SK-MEL-5 (cell line): ENCODE measurements at places on chromosomes 12 and 14. TPM values are rescaled to one million over a fixed set of nuclear protein-coding genes. Genes with fewer than 3 reads are reported as not detected.

Gene B3GNT4
- 0.05 and 0.21 TPM in 2 replicates for total RNA-seq

Gene AICDA
- total RNA-seq, result 0.24 and 1.1 TPM in 2 replicates

Gene KCNA5
- not detected in 2 replicates for total RNA-seq

Gene GZMB
- not detected in 2 replicates for total RNA-seq

Gene RNU4-1
- total RNA-seq, result not detected in 2 replicates

Gene RNASE4
- total RNA-seq, result 0.82 and 2.7 TPM in 2 replicates

DNA sequence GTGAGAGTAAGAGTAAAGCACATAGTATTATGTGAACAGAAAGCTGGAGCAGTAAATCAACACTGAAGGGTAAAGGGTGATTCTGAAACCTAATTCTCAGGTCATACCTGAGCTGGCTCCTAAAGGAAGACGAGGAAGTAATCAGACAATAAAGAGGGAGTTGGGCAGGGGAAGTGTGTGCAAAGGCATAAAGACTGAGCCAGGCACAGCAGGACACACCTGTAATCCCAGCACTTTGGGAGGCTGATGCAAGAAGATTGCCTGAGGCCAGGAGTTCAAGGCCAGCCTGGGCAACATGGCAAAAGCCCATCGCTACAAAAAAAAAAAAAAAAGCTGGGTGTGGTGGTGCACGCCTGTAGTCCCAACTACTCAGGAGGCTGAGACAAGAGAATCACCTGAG lies 9.6 kb downstream of the ARF3 start:
- DNase-seq, result no peak

- DNase-seq, result no peak
Observed at GRCh38 chr12:24901576-24902461, 47.1 kb downstream of the BCAT1 start.

DNA sequence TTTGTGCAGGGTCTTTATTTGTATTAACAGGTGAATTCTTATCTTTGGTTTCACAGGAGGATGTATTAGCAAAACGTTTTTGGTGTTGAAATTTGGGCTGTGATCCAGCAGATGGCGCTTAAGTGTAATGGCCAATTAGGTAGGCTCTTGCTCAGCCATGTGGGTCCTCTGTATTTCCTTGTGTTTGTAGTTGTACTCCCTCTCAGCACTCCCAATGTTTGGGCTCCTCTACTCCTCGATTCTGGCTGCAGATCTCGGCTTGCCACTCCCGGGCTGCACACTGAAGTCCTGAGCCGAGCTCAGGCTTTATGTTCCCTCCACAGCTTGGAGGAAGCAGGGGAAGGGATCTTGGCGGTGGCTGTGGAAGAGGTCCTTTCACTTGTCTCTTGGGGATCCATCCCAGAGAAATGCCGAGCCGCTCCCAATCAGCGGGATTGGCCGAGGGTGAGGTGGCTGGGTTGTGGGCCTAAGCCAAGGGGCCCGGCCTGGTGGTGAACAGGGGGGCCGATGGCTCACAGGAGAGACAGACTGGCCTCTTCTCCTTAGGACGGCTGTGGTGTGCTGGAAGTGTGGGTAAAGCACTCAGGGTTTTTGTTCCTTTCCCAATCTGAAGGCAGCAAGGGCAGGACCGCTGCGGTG lies 133.7 kb downstream of the AEBP2 start:
- DNase-seq, result peak; percentile 78

DNA sequence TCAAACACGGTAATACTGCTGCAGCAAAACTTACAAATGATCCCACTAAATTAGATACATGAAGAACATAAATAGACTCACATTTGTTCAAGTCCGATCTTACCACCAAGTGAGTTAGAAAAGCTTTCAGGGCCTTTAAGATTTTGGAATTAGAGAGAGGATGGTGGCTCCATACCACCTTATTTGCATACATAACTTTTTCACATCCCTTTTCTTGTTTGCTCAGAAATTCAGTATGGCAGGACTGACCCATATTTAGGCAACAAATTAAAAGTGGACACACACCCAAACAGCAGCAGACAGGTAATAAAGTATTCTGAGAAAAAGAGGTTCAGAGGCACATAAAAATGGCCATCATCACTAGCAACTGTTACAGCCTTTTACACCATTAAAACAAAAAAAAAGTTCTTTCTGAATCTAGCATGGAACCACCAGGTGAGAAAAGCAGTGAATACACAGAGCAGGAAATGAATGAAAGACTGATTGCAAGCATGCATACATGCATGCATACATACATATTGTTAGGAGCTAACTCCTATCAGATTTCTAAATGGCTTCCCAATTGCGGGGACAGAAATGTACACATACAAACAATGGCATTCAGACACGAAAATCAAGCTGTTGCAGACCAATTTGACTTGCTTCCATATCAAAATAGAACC lies 23.3 kb downstream of the STXBP6 start:
- DNase-seq, result no peak

- DNase-seq, result no peak
Observed at GRCh38 chr12:22286569-22286968, 47.9 kb downstream of the ST8SIA1 start.

DNA sequence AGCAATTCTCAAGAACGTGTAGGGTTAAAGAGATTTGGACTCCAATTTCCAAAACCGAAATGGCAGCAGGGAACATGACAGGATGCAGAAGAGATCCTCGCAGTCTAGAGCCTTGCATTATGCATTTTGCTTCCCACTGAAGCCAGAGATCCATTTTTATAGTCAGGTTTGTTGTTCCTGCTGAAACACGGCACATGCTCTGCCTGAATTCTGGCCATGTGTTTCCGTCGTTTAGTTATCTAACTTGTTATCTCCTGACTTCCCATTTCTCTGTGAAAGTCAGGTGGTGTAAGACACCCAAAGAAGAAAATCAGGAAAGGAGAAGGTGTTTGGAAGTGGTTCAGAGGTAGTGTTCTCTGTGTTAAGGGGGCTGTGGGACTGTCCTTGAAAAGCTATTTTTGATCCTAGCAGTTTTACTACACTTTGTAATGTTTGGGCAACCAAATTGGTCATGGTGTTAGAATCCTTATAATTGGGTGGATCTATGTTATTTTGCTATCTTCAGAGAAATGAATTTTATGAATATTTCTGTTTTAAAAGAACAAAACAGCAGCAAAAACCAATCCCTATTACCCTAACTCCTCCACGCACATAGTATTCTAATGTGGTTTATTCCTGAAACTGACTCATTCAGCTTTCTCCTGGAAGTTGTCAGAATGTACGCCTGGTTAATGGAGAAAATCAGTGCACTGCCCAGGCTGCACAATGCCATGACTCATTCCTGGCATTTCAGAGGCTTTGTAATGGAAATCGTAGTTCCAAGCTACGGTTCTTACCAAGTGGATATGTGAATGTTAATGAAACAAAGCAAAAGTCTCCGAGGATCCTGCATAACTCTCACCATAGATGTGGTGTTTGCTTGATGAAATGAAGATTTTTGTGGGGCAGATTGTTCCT lies 110.1 kb downstream of the SAMD4A start:
- DNase-seq, result peak; percentile 63

DNA sequence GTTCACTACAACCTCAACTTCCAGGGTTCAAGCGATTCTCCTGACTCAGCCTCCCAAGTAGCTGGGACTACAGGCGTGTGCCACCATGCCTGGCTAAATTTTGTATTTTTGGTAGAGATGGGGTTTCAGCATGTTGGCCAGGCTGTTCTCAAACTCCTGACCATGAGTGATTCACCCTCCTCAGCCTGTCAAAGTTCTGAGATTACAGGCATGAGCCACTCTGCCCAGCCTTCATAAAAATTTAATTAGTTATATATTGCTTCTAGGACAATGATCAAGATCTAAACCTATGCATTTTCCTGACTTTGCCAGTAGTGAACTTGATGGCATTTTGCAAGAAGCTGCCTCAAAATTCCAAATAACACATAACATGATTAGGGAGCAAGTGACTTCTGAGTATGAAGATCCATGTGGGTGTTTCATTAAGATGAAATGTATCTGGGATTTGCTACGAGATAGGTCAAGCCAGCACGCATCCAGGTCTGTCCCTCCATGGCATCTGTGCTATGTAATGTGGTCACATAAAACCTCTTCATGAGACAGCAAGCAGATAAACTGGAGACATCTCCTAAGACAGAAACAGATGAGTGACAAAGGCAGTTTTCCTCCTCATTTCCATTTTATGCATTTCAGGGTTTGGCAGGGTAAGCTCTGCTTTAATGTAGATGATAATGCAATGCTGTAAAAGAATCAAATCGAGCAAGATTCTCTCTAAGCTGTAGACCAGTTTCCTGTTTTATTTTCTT lies 319.4 kb upstream of the ATP2B1 start:
- DNase-seq, result no peak

- no peak for DNase-seq
Observed at GRCh38 chr12:46946137-46946536, 120.3 kb upstream of the SLC38A4 start.

DNA sequence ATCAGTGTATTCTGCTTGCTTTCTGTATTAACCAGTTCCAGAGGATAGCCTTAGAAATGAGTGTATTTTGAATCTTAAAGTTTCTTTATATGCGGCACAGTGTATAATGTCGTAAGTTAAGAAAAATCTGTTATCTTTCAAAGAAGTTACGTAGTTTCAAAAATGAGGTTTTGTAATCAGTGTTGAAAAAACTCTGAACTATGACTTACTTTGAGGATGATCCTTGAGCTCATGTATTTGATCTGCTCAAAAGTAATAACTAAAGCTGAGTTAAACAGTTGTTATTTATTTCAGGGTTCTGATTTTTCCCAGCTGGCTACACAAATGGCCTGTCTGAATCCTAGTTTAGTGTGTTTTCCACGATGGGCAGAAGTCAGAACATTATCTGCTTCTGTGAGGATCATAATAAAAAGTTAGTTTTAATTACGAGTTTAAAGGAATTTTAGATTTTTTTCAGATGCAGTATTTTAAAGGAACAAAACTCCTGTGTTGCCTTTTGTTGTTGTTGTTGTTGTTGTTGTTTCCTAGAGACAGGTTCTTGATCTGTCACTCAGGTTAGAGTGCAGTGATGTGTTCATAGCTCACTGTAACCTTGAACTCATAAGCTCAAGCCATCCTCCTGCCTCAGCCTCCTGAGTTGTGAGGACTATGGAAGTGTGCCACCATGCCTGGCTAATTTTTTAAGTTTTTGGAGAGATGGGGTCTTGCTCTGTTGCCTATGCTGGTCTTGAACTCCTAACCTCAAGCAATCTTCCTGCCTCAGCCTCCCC lies 52.9 kb downstream of the GPATCH2L start:
- DNase-seq, result no peak

DNA sequence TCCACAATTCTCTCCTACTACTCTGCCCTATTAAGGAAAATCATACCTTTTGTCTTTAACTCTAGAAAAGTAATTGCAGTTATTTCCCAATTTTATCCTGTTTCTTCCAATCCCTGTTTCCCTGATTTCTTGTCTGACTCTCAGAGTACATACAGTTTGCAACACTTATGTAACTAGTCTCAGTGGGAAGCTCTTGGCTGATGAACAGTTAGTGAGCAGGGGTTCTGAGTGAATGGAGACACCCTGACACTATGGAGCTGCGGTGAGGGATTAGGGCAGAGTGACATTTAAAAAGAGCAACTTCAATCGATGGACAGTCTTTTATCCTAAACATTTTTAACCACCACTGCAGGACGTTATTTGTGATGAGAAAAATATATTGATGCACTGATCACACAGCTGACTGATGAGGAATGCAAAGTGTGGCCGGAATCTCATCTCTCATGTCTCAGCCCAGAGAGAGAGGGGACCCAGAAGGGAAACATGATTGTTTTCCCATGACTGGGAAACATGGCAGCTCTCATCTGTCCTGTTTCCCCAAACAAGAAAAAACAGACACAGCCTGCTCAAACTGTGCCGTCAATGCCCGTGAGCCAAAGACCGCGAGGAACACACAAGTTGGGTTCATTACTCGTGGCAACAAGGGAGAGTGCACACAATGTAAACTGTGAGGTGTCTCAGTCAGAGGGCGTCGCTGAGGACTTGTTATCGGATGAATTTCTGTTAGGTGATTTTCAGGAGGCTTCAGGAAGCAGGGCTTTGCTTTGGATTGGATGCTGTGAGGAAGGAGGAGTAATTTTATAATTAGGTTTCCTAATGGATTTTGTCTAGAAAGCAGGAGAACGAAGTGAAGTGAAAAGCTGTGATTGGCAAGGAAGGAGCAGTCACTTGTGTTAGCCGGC lies 5.2 kb upstream of the SLC6A13 start:
- no peak for DNase-seq

DNA sequence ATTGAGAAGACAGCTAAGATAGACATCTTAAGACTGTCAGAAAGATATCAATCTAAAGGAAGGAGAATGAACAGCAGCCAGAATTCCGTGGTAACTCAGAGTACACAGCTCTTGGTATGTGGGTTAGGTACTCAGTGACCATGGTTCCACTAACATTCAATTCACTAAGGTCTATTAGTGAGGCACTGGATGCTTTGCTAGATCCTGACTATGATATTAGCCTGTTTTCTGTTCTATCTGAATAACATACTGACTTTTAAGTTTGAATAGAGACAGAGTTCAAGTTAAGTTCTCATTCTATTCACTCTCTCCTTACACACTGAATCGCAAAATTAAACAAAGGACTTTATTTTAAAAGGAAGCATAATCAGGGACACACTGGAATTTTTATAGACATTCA lies 106.4 kb downstream of the PRKD1 start:
- no peak for DNase-seq

GRCh38 chr12:26379777-26380467 lies 184.5 kb downstream of the SSPN start:
- DNase-seq, result no peak

DNA sequence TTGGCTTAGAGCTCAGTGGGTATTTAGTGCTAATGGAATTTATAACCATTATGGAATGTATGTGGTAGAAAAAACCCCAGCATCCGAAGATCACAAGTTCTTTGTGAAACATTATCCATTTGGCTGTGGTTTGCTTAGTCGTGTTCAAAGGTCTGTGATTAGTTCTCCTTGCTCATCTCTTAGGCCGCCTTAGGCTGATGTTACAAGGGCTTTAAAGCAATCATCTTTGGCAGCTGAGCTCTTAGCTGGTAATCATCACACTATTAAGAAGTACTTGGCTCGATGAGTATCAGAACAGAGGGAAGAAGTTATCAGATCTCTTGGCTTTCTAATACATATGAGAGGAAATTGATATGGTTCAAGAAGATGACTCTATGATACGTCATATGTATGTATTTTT lies 124.1 kb upstream of the E2F7 start:
- no peak for DNase-seq

GRCh38 chr14:72582582-72582981 lies 311.3 kb downstream of the DPF3 start:
- DNase-seq, result no peak
